ENCODE measurements at places on chromosomes 4 and X.

GRCh38 chrX:140298960-140299825, 205.7 kb downstream of the SOX3 start:
- DNase-seq, result no peak

DNA sequence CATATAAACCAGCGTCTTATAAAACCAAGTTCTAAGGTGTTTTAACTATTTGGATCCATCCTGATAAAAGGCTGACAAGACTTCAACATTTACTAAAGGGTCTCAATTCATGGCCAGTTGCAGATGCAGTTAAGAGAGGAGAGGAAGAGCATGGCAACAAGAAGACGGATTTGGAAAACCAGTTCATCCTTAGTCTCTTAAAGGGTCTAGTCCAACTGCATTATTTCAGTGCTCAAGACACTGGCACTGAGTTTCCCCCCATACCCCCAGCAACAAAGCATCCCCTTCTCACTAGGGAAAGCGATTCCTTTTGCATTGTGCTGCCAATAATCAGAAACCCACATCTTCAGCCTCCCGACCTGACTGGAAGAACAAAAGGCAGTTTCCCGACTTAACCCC, 90.3 kb upstream of the TFDP3 start:
- no peak for DNase-seq

GRCh38 chr4:152009983-152010709, 249.3 kb upstream of the GATB start:
- DNase-seq, result no peak

GRCh38 chrX:101357166-101357795, 8.7 kb upstream of the TIMM8A start:
- DNase-seq, result no peak

- no peak for DNase-seq
These were observed 43.3 kb upstream of the PRDM8 start for GRCh38 chr4:80153874-80154544.

- no peak for DNase-seq
These were observed 78.6 kb upstream of the FAM9A start for GRCh38 chrX:8879750-8880149.

DNA sequence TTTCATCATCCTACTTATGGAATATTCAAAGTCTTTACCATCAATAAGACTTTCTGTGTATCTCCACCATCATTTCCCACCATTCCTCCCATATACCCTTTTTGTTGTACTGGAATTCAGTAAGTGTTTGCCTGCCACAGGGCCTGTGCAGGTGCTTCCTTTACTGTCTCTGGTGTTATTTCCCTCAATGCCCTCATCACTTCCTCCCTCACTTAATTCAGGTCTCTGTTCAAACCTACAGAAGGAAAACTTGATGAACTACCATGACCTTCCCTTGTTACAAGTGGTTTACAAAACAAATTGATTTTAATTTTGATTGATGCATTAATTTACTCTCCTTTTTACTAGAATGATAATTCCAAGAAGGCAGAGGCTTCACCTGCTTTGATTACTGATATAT, 159.5 kb upstream of the FAT4 start:
- DNase-seq, result no peak

DNA sequence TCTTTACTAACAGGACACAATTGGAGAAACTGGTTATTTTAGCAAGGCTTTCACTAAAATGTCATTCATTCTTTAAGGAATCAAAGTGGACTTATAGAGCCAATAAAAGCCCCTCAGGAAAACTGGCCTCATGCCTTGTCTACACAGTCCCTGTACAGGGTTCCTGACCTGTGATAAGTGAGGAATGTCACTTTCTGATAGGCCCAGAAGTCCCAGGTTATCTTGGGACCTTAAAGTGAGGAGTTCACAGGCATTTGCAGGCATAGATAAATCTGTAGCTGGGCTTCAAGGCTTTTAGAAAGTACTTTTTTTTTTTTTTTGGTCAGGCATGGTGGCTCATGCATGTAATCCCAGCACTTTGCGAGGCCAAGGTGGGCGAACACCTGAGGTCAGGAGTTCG, 19.4 kb upstream of the STPG2 start:
- no peak for DNase-seq

GRCh38 chrX:50671661-50672060, 142.3 kb downstream of the SHROOM4 start:
- DNase-seq, result no peak

DNA sequence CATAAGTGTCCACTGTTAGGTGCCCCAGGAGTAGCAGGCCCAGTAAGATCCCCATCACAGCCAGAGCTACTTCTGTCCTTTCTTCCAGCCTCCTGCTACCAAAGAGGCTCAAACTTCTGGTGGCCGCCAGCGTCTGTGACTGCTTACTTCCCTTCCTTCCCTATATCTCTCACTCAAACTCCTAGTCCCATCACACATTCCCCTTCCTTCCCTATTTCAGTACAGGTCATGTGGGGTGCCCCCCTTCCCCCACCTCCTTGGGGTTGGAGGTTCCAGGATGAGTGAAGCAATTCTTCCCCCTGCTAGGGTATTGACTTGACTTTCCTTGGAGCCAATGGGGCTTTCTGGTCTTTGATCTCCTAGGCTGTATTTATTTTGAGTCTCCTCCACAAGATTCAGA, at the start of gene VSIG4:
TSS of gene VSIG4 (minus strand) at position 137 of the 400 bp plus-strand sequence. CDS start at position 55, 82 bp downstream.
- no peak for DNase-seq

- no peak for DNase-seq
These were observed 755.4 kb upstream of the HTR2C start for GRCh38 chrX:113828470-113828869.

- no peak for DNase-seq
These were observed 98.7 kb downstream of the TMEM131L start for GRCh38 chr4:153564630-153565525.

- DNase-seq, result no peak
These were observed 4.3 kb downstream of the BCLAF3 start for GRCh38 chrX:19986531-19986930.

DNA sequence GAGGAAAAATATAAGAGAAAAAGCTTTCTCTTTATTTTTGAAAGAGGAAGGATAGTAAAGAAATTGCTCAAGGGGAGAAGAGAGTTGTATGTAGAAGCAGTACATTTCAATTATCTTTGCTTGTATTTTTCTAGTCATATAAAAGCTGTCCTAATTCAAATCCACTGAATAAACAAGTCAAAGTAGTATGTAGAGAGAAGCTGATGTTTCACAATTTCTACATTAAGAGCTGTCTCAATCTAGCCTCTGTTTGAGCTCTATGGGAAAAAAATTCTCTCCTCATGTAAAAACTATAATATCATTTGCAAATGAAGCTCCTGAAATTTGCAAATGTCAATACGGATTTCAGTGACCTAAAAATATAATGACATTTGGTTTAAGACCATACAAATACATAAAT, 52.6 kb downstream of the CHM start:
- no peak for DNase-seq

Data from NCI-H510A (cell line).